NCI-H187 treated with DMSO at 0.1 percent for 48 hours (cell line): ENCODE measurements at places on chromosomes 7 and 10.

DNA sequence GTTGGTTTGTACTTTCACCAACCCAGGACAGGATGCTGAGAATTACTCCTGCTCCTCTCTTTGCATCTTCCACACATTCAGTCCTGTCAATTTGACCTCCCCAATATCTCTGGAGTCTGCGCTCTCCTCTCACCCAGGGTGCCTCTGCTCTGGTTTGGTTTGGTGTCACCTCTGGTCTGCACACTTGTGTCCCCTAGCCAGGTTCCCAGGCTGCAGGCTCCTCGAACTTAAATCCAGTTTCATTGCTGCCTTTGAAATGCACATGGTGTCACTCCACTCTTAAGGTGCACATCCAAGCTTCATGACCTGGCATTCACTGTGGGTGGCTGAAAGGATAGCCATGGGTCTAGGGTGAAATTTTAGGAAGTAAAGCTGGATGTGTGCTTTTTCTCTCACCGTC is 271.6 kb downstream of the RPS24 start:
- DNase-seq, result no peak

DNA sequence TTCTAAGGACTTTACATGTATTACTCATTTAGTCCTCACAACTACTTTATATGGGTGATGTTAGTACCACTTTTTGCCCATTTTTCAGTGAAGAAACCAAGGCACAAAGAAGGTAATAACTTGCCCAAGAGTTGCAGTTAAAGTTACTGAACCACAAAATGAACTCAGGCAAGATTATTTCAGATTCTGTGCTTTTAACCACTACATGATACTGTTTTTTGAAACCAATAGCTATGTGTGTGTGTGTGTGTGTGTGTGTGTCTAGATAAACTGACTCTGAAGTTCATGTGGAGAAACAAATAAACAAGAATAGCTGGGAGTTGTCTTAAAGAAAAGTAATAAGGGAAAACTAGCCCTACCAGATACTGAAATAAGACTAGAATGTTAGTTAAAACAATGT is 60.8 kb upstream of the OIT3 start:
- no peak for DNase-seq

GRCh38 chr10:78923647-78924318 is 145.0 kb upstream of the ZMIZ1 start:
- DNase-seq, result no peak

DNA sequence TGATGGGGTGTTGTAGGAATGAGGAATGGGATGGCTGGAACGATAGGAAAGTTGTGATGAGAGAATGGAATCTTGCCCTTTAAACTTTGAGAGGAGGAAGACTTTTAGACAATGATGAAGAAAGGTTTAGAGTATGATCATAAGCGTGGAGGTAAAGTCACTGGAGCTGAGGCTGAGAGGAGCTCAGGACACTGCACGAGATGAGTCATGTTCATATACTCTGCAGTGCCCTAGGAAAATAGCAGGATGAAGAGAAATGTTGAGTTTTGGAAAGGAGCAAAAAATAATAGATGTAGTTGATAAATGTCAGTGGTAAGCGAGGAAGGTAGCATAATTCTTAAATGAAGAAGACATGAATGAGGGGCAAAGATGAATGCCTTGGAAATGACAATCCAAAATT is 28.3 kb upstream of the CUL1 start:
- no peak for DNase-seq

- no peak for DNase-seq
Observed at GRCh38 chr10:112967200-112967599, 17.2 kb downstream of the TCF7L2 start.

DNA sequence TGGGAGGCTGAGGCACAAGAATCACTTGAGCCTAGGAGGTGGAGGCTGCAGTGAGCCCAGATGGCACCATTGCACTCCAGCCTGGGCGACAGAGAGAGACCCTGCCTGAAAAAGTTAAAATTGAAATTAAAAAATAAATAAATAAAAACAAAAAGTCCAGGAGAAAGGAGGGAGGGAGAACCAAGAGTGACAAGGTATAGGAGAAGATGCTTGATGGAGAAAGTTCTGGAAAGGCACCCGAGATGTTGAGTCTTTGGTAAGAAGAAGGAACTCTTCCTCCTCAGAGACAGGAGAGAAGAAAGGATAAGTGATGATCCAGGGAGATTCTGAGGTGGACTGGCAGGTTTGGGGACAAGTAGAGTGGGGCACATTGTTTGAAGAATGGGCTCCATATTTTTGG is 17.4 kb upstream of the LBX1 start:
- no peak for DNase-seq

GRCh38 chr7:73364006-73364728 is 36.2 kb downstream of the FKBP6 start:
- no peak for DNase-seq

GRCh38 chr10:75568450-75569130 is 137.2 kb downstream of the LRMDA start:
- DNase-seq, result no peak

- DNase-seq, result no peak
Observed at GRCh38 chr7:16637379-16637778, 8.2 kb downstream of the ANKMY2 start.

GRCh38 chr10:15787426-15787825 is 67.7 kb upstream of the ITGA8 start:
- DNase-seq, result no peak

GRCh38 chr7:158035343-158035742 is 552.3 kb downstream of the PTPRN2 start:
- DNase-seq, result no peak

- DNase-seq, result no peak
Observed at GRCh38 chr10:55051515-55051914, 250.5 kb upstream of the PCDH15 start.

- DNase-seq, result no peak
Observed at GRCh38 chr10:5869156-5869555, 20.5 kb downstream of the ANKRD16 start.

- DNase-seq, result no peak
Observed at GRCh38 chr7:44962483-44963251, 16.1 kb downstream of the MYO1G start.

DNA sequence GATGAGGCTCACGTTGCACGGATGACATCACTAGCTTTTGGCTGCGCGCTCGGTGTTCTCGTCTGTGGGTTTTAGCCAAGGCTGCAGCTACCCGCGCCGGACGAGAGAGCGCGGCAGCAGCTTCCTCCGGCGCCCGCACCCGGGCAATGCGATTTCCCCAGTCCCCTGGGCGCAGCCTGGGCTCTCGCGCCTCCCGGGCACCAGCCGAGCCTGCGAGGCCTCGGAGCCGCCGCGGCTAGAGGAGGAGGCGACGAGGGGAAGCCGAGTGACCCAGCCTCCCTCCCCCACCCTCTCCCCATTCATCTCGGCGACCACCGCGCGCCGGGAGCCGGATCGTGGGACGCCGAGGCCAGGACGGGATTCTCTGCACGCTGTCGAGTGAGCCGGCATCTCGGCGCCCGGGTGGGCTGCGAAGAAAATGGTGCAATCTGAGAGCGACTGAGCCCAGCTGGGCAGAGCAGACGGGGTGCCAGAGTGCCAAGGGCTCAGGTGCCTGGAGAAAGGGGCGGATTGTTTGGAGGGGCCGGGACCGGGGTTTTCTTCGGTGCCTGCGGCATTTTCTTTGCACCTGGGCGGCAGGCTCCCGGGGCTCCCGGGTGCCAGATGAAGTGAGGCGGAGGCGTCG is 1.2 kb upstream of the TMEM178B start:
- DNase-seq, result peak; percentile 88

- DNase-seq, result no peak
Observed at GRCh38 chr10:99341860-99342490, 12.8 kb downstream of the CNNM1 start.

- no peak for DNase-seq
Observed at GRCh38 chr10:81314471-81314870, 560.5 kb upstream of the NRG3 start.

- no peak for DNase-seq
Observed at GRCh38 chr7:103524042-103524907, 78.3 kb upstream of the SLC26A5 start.

GRCh38 chr7:159195946-159196345 is 51.3 kb upstream of the VIPR2 start:
- DNase-seq, result no peak

DNA sequence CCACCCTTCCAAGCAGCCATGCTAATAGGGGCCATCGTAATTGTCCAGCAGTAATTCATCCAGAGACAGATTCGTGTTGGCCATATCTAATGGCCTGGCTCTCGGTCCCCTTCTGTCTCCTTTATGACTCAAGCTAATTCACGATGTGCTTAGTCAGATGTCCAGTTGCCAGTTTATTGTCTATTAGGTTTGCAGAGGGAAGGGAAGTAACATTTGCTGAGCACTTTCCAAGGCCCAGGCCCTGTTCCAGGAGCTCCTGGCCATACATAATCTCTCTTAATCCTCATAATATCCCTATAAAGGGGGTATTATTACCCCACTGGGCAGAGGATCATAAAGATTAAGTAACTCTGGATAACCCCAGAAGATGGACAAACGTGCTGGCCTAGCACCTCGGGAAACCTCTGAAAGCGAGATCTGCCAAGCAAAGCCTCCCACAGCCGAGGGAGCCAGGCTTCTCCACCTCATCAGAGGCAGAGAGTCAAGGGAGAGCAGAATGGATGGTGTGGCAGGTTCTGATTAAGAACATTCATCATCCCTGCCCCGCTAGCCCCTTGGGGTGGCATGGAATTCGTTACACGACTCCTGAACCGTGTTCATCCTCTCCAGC is 153.7 kb downstream of the PLXNA4 start:
- DNase-seq, result no peak

DNA sequence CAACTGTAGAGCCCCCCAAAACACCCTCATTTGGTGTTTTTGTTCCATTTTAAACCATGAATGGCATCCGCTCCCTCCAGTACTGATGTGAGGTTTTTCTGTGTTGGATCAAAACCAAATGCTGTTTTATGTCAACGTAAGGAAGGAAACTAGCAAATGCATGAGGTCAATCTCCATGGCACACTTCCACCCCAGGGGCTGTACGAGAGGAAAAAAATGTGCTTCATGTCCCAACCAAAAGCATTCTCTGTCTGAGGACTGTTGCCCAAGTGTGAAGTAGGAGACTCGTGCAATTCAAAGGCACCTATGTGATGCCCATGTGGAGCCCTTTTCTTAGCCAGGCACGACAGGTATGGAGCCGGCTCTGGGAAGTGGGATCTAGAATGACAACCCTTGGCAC is 180.3 kb upstream of the MKI67 start:
- no peak for DNase-seq

DNA sequence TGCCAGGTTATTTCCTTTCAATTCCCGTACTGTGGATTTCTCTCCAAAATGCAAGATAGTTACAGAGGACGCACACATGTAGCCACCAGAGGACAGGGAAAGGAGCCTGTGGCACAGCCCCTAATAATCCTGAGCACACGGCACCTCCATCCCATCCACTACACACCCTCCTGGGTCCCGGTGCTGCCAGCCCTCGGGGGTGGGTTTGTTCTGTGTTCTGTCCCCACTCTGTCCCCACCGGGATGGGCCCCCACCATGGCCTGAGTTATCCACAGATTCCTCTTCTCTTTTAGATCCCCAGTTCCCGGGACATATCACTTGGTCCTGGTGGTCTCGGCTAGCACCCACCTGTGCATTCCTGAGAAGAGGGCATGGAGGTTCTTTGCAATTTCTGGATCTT is 196.9 kb upstream of the PPP2R2D start:
- no peak for DNase-seq

- DNase-seq, result no peak
Observed at GRCh38 chr10:62057359-62057758, 155.9 kb downstream of the ARID5B start.

DNA sequence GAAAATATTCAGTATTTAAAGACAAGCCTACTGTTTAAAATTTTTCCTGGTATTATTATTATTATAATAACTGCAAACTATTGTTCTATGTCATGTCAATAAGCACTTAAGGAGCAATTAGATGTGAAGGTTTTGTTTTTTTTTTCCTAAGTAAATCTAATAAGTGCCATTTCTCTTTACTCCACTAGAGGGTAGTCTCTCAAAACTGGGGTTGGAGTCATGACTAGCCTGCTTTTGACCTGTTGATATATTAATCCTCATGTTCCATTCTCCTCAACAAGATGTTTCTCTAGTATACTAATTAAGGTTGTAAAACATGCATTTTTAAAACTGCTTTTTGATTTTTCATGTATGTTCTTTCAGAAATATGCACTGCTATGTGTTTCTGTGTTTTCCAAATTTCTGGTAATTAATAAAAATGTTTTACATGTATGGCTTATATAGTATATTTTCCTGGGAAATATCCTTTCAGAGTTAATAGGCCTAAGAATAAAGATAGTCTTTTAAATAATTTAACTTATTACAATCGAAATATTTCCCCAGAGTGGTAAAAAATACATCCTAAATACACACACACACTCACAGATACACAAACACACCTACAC is 1.0 kb upstream of the LRRN3 start:
- DNase-seq, result peak; percentile 48

- no peak for DNase-seq
Observed at GRCh38 chr7:122702872-122703510, at the start of gene RNF148. TSS of gene RNF148 (minus strand) at chr7:122702922. CDS start at chr7:122702750, 172 bp downstream.
